NCI-H1092 (cell line): ENCODE measurements at places on chromosomes 1 and 21.

DNA sequence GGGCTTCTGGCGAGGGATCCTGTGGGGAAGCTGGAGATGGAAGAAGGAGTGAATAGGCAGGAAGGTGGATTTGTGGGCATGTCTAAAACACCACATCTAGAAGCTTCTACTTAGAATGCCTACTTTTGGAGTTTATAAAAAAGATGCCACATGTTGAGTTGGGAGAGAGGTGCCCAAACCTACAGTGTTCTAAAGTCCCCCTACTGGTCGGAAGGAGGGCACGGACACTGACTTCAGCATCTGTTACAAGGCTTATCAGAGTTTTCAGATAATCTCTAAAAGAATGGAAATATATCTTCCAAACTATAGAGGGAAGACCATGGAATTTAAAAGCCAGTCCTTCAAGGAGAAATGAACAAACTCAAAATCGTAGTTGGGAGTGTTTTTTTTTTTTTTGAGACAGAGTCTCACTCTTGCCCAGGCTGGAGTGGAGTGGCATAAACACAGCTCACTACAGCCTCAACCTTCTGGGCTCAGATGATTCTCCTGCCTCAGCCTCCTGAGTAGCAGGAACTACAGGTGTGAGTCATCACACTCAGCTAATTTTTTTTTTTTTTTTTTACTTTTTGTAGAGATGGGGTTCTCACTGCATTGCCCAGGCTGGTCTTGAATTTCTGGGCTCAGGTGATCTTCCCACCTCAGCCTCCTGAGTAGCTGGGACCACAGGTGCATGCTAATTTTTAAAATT lies 14.8 kb downstream of the IBA57 start:
- no peak for DNase-seq

DNA sequence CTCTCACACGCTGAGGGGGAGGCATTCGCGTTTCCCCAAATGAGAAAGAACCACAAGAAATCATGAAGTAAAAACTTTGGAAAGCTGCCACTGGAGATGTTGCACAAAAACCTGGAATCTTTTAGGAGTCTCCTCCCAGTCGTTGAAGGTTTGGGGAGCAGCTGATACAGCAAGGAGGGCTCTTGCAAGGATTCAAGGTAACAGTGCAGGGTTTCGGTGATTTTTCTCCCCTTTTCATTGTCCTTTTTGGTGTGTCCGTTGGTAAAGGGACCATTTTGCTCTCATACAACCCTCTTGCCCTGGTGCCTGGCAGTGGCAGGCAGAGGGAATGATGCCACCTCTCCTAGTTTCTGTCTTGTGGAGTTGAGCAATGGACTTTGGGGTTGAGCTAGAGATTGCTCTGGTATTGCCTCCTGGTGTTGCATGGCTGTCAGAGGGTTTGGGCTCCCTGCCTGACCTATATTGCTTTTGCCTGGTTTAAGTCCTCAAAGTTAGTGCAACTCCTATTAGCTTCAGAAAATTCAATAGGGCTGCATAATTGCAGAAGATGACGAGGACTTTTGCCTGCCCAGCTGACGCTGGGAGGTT lies 872 bp downstream of the BRINP2 start:
- no peak for DNase-seq

DNA sequence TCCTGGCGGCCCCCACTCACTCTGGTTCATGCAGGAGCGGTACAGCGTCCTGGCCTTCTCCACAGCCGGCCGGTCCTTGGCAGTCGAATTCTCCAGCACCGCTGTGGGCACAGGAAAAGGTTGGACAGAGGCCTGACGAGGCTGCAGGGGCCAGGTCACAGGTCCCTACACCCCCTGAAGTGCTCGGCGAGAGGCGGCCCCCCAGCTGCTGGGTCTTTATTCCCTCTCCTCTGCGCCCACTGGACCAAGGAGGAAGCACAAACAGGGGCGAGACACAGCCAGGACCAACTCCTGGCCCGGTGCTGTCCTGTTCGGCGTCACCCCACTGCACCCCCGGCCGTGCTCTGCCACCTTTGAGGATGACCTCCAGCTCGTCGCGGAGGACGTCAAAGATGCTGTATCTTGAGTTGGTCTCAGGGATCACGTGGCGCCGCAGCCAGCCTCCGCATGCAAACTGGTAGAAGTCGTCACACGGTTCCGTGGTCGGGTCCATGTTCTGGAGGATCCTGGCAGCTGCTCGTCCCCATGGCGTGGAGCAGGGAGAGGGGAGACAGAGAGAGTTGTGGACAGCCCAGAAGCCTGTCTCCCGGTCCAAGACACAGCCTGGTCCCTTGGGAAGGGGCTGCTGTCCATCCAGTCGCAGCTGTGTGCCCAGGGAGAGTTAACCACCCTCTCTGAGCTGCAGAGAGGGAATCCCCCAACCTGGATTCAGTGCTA lies 22.9 kb downstream of the PRXL2B start:
- DNase-seq, result no peak

DNA sequence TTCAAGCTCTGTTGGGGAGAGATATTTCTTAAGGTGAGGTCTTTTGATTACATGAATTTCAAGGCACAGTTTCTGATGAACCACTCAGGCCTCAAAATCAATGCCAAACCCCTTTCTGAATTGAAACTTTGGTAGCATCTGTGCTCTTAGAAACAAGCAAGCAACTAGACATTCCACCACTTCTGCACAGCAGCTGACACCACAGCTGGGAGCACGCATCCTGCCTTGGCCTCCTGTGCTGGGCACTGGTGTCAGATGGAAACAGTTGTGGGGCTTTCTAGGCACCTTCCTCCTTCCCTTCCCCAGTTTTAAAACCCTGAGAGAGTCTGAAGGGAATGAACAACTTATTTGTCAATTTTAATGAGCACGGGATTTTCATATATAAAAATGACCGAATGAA lies 360.2 kb downstream of the ADGRL2 start:
- no peak for DNase-seq

- DNase-seq, result no peak
Observed at GRCh38 chr1:233897325-233898162, 6.9 kb upstream of the SLC35F3 start.

DNA sequence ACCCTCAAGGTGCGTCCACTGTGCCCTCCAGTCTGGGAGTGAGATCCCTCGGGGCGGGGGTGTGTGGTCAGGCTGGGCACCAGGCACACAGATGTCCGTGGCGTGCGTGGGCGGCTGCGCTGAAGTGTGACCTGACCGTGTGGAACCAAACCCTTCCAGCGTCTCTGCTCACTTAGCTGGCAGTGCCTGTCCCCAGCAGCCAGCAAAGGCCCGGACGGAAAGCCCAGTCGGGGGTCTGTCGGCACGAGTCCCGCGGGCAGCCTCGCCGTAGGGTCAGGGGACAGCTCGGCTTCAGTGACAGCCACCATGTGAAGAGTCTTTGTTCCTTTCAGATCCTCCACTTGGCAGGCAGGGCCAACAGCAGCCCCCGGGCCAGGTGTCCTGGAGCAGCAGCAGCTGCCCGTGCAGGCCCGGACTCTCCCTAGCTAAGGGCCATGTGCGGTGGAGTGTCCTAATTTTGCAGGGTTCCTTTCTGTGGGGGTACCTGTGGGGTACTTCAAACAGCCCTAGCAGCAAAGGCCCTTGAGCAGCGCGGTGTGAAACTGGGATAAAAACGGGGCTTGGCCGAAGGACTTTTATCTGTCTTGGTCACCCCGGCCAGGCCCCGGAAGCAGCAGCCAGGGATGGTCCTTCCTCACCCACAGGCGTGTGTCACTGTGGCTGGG lies 11.6 kb downstream of the TTLL10 start:
- DNase-seq, result no peak
